SK-N-SH treated with all-trans-retinoic acid at 6 μM for 48 hours (cell line): ENCODE measurements at places on chromosomes 12 and 14.

GRCh38 chr12:94111302-94111701 lies 37.1 kb upstream of the PLXNC1 start:
- ATAC-seq = no peak

DNA sequence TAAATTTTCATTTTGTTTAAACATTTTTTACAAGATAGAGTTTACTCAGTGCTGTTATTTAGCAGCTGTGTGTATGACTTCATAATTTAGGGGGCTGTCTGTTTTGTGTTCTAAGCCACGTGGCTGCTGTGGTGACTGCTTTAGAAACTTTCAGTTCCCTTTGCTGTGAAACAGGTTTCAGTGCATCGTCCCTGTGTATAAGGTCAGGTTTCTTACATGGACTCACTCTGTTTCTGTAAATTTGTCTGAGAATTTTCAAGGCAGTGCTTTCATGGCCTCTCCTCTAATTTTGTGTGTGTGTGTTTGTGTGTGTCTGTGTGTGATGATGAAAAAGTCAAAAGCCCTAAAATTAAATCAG lies 32.4 kb downstream of the BICD1 start:
- ATAC-seq = no peak

DNA sequence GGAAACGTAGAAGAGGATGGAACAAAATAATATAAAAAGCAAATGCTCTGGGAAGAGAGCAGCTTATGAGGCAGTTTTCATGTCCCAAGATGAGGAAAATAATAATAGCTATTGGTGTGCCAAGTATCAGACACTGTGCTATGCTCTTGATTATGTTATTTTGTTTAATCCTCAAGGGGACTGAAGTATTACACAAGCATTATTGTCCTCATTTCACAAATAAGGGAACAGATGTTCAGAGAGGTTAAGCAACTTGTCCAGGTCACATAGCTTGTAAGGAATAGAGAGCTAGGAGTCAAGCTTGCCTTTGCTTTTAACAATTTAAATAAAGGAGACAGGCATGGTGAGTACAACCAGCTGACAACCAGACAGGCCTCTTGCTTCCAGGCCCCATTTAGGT lies 26.9 kb upstream of the LTBP2 start:
- ATAC-seq = no peak

GRCh38 chr12:83388551-83388950 lies 701.8 kb downstream of the TMTC2 start:
- no peak for ATAC-seq

DNA sequence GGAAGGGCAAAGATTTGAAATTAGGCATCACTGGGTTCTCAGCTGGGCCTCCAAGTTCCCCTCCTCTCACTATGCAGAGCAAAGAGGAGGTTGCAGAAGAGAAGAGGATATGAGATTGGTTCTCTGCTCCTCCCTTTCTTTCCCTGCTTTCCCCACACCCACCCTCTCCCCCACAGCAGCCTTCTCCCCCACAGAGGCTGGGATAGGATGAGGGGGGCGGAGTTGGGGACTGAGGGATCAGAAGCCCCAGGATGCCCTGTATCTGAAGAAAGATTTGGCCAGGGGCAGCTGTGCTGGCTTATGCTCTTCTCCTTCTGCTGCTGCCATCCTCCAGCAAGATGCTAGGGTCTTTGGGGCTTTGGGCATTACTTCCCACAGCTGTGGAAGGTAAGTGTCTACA lies at the start of gene AMHR2:
TSS of gene AMHR2 (plus strand) at position 259 of the 400 bp plus-strand sequence. CDS start at position 339, 80 bp downstream.
- no peak for ATAC-seq

DNA sequence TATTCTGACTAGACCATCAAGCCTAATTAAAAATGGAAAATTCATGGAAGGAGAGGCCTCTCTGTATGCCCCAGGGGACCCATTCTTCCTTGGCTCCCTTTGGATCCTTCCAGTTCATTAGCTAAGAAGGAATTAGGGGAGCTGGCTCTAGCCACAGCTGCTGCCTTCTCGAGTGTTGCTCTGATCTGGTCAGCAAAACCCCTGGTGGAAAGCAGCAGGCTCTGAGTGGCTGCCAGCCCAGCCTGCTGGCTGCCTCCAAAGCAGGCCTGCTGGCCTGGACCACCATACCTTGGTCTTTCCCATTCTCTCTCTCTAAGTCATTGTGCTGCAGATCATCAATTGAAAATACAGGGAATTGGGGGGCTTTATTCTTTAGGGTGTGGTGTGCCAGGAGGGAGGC lies 29.0 kb upstream of the AKAP6 start:
- no peak for ATAC-seq

DNA sequence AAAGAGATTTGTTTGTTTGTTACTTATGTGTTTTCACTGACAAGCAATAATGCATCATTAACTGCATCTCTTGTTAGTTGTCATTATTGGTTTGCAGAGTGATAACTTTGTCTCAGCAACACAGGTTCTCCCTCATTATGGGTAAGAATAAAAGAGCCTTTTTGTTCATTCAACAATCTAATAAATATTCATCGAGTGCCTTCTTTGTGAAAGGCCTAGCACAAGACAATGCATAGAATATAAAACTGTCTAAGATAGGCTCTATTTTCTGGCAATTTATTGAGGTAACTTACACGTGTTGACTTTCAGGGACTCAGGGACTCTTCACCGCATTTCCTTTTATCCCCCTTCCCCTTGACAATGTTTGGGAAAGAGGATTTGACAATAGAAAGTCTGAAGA lies 95.5 kb upstream of the KRR1 start:
- ATAC-seq = no peak
